ENCODE measurements at places on chromosomes 7 and 10. TPM values are rescaled to one million over a fixed set of nuclear protein-coding genes. Genes with fewer than 3 reads are reported as not detected.

CD36 gene
- 2.5 TPM for total RNA-seq

SYT15B gene
- not detected for total RNA-seq

ITGB8 gene
- 25.0 TPM for total RNA-seq

H2BK1 gene
- total RNA-seq = not detected

TLX1 gene
- not detected for total RNA-seq

POLR2J2 gene
- 2.5 TPM for total RNA-seq

VWC2 gene
- not detected for total RNA-seq

OR2A12 gene
- total RNA-seq = not detected

CALML3 gene
- total RNA-seq = not detected

EIF4EBP2 gene
- total RNA-seq = 34.2 TPM

TMEM225B gene
- total RNA-seq = 0.50 TPM
